ENCODE measurements at places on chromosomes 12 and 14.

DNA sequence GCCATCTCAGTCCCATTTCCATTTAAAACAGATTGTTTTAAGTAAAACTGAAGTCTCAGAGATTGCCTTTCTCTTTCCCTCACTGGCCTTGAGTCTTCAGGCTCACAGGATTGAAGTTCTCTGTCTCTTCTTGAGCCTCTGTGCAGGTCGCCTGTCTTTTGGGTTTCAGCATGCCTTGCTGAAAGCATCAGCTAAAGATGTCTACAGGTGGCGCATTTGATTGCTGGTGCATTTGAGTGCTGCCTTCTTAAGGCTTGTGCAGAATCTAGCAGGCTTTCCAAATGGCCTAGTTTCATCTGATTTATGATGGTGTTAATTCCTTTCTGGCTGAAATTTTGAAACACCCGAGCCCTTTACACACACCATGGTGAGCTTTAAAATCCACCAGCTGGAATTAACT is 1062.2 kb upstream of the FBXO33 start:
- no peak for DNase-seq

- DNase-seq = no peak
Observed at GRCh38 chr14:96227428-96227827, 22.8 kb downstream of the BDKRB2 start.

- DNase-seq = no peak
Observed at GRCh38 chr14:39393289-39393688, 38.9 kb downstream of the FBXO33 start.

GRCh38 chr12:51962737-51963136 is 11.2 kb downstream of the ACVR1B start:
- DNase-seq = no peak

- no peak for DNase-seq
Observed at GRCh38 chr12:68953536-68953935, 20.6 kb upstream of the CPM start.

GRCh38 chr14:24334431-24335291 is at the start of gene ADCY4:
ADCY4 (minus strand) TSS chr14:24335071; CDS start chr14:24334652, 419 bp downstream.
- no peak for DNase-seq

DNA sequence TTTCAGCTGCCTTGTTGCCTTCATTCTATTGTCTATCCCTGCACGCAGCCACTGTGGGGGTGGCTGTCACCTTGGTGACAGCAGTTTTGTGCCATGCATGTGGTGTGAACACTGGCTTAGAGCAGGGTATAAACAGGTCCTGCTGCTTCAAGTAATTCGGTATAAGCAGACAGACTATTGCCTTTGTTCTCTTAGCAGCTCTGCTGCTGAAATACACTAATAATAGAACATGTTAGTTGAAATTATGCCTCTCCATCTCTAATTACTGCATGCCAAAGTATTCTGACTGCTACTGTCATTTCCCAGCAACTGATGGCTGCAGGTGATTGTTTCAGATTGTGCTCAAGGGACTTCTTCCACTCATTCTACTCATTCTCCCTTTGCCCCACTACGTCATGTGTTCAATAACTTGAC is 34.6 kb downstream of the PTPRO start:
- DNase-seq = peak; percentile 89

DNA sequence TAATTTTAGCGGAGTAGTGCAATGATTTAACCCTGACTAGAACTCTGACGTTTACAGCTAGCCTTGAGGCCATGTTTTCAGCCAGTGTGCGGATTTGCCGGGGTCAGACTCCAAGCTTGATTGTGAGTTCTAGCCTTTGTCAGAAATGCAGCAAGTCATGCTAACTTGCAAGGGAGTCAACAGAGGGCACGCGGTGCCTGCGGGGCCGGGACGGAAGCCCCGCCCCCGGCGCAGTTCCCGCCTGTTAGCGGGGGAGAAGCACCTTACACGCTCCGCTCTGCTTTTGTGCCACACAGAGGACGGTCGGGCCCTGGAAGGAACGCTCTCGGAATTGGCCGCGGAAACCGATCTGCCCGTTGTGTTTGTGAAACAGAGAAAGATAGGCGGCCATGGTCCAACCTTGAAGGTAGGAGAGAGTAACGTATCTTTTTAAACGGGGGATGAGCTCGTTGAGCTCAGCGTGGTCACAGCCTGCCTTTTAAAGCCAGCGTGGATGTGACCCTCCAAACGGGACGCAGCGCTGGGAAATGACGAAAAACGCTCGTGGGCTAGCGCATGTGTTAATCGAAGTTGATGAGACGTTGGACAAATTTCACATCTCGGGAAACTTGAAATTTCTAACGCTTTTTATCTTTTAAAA is 14.8 kb upstream of the EID3 start:
- DNase-seq = peak; percentile 81

GRCh38 chr12:119936705-119937311 is 52.2 kb upstream of the BICDL1 start:
- DNase-seq = no peak

GRCh38 chr14:73452341-73453186 is 5.8 kb downstream of the NUMB start:
- DNase-seq = no peak

- no peak for DNase-seq
Observed at GRCh38 chr14:24435998-24436354, 6.2 kb downstream of the KHNYN start.

- DNase-seq = no peak
Observed at GRCh38 chr14:29163109-29163508, 396.5 kb downstream of the FOXG1 start.

GRCh38 chr12:82479511-82479910 is 121.2 kb downstream of the METTL25 start:
- DNase-seq = peak; percentile 24

DNA sequence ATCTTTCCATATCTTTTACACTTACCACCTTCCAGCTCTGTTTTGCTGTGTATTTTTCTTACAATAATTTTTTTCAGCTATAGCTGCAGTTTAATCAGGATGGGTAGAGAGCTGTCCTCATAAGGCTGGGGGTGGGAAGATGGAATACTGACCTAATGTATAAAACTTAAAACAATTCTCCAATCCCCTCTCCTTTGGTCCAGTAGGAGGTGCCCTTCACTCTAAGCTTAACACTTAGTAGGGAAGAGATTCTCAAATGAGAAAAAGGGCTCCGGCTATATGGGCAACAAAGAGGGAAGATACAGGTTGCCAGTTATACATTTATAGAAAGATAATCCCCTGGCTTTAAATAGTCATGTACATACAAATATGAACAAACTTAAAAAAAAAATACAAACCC is 2.8 kb downstream of the ORMDL2 start:
- DNase-seq = no peak

DNA sequence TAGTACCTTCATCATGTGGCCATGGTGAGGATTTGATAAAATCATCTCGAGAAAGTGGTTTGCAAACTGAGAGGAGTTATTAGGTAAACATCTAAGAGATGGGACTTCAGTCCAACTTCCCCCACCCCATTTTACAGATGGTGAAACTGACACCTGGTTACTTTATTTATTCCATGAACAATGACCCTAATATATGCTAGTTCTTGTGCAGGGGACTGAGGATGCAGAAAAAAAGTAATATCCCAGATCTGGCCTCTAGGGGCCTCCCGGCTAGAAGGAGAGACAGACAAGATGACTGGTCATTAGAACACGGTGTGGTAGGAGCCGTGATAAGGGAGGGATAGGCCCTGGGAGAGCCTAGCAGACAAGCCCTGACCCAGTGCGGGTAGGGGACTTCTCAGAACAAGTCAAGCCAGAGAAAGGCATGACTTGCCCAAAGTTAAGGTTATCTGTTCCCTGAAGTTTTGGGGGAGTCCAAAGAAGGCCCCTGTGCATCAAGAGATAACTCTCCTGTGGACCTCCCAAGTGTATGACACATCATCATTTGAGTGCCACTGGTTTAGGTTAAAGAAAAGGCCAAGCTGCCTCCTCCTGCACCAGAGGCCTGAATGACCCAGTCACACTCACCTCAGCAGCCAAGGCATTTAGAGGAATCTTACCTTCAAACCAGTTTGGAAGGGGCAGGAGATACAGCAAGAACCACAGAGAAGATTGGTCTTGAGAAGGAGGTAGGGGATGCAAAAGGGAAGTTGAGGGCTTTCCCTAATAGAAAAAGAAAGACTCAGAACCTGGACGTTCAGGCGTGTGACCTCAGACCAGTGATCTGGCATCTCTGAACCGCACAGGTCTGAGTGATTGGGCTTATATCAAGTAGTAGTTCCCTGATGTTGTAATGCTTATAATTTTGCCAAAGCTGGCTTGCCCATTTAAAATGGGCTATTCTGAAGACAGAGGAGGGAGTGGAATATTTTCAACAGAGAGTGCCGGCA is 1.6 kb downstream of the CMKLR1 start:
- DNase-seq = no peak

GRCh38 chr12:92900941-92901340 is 28.2 kb downstream of the EEA1 start:
- no peak for DNase-seq

DNA sequence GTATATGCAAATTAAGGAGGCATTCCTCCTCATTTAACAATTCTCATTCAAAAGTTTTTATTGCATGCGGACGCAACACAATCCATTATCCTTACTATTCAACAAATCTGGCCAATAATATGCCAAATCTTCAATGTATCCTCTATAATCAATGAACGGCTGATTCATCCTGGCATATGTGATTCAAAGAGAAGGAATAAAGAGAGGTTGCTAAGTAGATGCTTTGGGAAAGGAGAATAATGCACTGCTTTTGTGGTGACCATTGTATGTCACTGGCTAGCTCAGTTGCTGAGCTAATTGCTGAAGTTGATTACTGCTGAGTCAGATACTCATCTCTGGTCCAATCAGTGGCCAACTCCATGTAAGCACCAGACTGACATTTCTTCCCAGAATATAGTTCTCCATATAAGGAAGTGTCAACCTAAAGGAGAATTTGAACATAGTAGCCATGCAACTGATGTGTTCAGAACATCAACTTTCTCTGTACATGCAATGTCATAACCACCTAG is 148.0 kb downstream of the PDZRN4 start:
- no peak for DNase-seq

DNA sequence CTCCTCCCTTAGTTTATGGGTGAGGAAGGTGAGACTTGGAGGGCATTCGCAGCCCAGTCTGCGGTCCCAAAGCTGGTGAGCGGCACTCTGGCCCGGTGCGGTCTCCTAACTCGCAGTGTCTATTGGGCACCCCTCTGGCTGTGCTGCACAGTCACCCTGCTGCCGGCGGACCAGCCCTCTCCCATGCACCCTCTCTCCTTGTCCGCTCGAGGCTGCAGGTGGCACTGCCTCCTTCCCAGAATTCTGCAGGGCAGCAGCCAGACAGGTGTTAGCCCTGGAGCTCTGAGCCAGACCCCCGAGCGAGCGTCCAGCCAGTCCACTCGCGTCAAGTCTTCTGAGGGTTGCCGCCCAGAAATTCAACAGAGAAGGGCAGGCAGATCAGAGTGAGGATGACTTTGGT is 56.8 kb upstream of the DYNC1H1 start:
- no peak for DNase-seq

GRCh38 chr14:33745163-33745562 is 205.7 kb downstream of the EGLN3 start:
- no peak for DNase-seq

GRCh38 chr12:76265424-76266180 is 82.6 kb downstream of the BBS10 start:
- DNase-seq = no peak

- DNase-seq = no peak
Observed at GRCh38 chr12:98351089-98351488, 164.3 kb upstream of the TMPO start.

DNA sequence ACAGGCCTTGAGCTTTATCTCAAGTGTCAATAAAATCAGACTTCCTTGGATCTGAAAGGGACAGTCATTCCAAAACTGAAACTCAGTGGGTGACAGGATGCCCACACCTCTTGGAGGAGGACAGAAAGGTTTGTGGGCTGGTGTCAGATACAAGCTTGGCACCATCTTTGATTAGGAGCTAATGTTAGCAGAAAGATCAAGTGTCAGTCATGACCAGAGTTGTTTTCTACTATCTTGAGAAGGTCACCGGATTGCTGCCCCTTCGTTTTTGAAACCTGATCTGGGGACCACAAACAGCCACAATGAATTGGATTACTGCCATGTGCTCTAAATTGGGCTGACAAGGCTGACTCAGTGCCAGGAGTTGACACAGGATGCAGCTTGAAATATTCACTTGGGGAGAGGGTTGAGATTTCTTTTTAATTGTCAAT is 88.3 kb downstream of the OTOGL start:
- DNase-seq = peak; percentile 81

DNA sequence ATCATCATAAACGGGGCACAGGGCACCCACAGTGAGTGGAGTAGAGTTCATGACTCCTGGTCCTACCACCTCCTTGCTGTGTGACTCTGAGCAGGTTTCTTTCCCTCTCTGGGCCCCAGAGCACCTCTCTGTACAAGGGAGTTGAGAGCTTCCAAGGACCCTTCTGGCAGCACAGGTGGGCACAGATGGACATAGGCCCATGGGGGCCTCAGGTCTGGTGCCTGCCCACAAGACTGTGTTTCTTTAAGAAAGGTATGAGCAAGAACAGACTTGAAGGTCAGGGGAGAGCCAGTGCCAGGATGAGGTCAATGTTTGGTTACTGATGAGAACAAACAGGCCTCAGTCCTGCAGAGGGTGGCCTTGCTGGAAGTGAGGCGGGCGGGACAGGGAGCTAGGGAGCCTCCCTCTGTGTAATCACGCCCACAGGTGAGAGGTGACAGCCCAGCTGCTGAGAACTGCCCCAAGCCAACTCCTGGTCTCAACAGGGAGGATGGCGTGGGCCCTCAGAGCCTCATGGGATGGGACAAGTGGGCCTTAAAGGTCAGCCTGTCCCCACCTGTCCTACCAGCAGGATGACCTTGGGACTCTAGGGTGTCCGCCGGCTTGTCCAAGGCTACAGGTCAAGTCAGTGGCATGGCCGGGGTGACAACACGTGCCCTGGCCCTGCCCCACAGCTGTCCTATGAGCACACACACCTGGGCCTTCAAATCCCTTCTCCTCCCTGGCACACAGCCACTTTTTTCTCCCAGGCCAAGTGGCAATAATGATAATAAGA is 49.1 kb downstream of the CCDC85C start:
- DNase-seq = no peak

DNA sequence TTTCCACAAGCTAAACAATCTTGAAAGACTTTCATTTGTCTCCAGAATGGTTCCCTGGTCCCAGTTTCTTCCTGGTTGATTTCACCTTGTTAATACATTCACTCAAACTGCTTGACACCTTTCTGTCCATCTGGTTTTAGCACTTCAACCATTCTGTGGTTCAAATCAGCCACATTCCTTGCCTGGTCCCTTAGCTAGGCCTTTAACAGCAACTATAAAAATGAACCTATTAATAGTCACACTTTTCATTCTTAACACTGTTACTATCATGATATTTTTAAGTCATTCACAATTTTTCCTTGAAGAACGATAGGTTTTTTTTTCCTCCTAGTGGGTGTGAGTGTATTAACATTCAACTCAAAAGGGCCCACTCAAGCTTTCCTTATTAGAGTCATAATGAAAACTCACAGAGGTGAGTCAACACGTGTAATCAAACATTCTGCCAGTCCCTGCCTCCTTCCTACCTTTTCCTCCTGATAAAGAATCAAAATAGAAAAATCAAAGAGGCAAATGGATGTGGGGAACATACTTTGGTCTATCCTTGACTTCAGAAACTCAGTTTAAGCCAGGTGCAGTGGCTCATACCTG is 34.4 kb upstream of the CCNT1 start:
- no peak for DNase-seq

All from COR-L47 (cell line).